ENCODE measurements at places on chromosomes 5 and 9. TPM values are rescaled to one million over a fixed set of nuclear protein-coding genes. Genes with fewer than 3 reads are reported as not detected.

Gene KIF3A
- 8.3 TPM for total RNA-seq

Gene DMRT3
- total RNA-seq, result not detected

Gene GRM6
- not detected for total RNA-seq

Gene CDH18
- total RNA-seq, result not detected

Gene PPP2R2B
- 2.2 TPM for total RNA-seq

Gene AP3S1
- total RNA-seq, result 253 TPM

- H3K36me3 ChIP-seq, result peaks cover 1% of the 10 kb centered on the region
- no peaks in the 10 kb centered on the region for H3K27me3 ChIP-seq
- H3K4me1 ChIP-seq, result peaks cover 51% of the 10 kb centered on the region
Measured at GRCh38 chr5:132406144-132406783, 36.8 kb downstream of the SLC22A5 start.

DNA sequence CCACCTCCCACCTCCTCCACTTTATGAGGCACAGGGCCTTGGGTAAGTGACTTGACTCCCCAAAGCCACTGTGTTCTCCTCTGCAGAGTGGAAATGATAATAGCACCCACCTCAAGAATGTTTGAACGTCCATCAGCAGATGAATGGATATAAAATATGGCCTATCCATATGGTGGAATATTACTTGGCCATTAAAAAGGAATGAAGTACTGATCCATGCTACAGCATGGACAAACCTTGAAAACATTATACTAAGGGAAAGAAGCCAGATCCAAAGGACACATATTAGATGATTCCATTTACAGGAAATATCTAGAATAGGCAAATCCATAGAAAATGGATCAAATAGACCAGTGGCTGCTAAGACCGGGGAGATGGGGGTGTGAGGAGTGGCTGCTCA lies 50.2 kb downstream of the CFAP77 start:
- no peaks in the 10 kb centered on the region for H3K27me3 ChIP-seq
- no peak overlapping the region for H3K27ac ChIP-seq
- no peaks in the 10 kb centered on the region for H3K4me1 ChIP-seq
- no peak overlapping the region for H3K4me3 ChIP-seq
- ATAC-seq, result no peak

DNA sequence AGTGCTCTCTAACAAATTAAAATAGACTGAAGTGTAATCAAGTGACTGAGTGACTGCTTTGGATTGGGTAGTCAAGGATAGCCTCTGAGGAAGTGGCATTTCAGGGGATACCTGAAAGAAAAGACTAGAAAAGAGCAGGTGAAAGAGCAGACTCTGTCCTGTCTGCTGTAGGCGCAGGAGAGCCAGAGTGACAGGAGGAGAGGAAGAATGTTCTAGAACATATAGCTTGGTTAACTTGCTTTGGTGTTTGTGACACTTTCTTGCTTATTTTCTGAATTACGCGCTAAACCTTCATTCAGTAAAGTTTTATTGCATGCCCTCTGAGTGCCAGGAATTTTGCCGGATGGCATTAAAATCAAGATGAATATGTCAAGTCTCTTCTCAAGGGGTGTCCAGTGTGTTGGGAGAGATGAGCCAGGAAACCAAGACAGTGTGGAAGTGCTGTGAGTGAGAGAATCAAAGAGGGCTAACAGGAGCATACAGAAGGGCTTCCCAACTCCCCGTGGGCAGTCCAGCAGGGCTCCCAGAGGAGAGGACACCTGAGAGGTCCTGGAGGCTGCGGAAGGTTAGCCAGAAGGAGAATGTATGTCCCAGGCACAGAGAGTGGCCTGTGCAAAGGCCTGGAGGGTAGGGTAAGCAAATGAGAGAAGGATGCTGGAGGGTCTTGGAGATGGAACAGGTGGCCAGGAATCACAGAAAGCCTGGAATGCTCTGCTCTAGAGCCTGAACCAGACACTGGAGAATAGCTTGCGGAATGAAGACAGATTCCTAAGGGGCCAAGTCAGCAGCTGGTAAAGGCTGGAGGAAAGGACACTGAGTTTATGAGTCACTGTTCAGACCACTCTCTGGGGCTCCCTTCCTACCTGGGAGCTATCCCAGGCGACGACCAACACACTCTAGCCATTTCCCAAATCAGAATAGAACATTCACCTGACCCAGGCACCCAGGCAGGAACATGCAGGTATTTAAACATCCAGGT lies 59.3 kb downstream of the SLC22A5 start:
- peaks cover 53% of the 10 kb centered on the region for H3K36me3 ChIP-seq
- no peak for ATAC-seq
- H3K27ac ChIP-seq, result peak overlapping the region; percentile 92
- peak overlapping the region; percentile 87 for H3K4me3 ChIP-seq

DNA sequence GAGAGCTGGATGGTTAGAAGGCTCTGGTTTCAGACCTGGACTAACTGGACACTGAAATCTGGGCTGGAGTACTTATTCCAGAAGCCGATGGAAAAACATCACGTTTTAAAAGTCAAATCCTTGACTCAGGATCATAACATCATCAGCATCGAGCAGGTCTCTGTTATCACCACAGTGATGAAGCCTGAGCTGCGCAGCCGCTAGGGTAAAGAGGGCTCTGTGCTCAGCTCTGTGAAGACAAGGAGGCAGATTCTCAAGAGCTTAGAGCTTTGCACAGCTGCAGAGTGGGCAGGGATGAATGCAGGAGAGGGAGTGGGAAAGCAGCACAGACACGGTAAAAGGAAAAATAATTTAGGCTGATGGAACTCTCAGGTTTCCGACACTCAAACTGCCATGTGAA lies 208.8 kb upstream of the TAS2R1 start:
- H3K4me1 ChIP-seq, result no peaks in the 10 kb centered on the region
- ATAC-seq, result no peak
- no peaks in the 10 kb centered on the region for H3K27me3 ChIP-seq
- H3K36me3 ChIP-seq, result no peaks in the 10 kb centered on the region
- no peak overlapping the region for H3K27ac ChIP-seq

DNA sequence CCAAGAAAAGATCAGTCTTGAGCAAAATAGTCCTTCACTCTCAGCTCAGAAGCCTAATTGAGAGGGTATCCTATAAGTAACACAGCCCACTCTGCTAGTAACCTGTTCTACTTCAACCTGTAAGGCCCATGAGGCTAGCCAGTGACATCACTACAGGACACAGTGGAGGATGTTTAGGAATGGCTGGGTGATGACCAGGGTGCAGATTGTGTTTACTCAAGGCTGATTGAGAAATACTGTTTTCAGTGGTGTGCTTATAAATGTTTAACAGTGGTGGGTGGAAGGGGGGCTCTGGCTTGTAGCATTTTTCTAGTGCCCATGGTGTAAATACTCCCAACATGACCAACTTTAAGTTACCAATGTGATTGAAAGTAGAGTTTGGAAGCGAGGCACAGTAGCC lies 159.8 kb upstream of the CCDC152 start:
- H3K36me3 ChIP-seq, result no peaks in the 10 kb centered on the region
- H3K27ac ChIP-seq, result no peak overlapping the region
- no peaks in the 10 kb centered on the region for H3K4me1 ChIP-seq
- H3K4me3 ChIP-seq, result no peak overlapping the region
- H3K27me3 ChIP-seq, result no peaks in the 10 kb centered on the region

GRCh38 chr5:166063261-166063660 lies 2228.2 kb upstream of the WWC1 start:
- H3K4me3 ChIP-seq, result no peak overlapping the region
- H3K36me3 ChIP-seq, result no peaks in the 10 kb centered on the region
- H3K4me1 ChIP-seq, result no peaks in the 10 kb centered on the region
- no peak for ATAC-seq

DNA sequence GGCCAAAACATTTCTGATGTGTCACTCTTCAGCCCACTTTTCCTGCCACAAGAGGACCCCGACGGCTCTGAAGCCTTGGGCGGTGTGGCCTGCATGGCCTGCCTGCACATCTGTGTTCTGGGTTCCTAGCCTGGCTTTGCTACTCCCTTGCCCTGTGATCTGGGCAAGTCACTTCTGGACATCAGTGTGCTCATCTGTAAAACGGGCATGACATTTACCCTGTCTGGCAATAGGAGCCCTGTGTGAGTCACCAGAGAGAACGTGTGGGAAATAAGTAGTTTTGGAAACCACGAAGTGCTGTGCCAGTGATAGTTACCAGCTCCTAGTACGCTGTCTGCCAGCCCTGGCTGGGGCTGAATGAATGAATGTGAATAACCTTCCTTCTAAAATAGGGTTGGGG lies 90.8 kb downstream of the MACROH2A1 start:
- H3K4me1 ChIP-seq, result peaks cover 18% of the 10 kb centered on the region
- ATAC-seq, result peak; percentile 67
- no peak overlapping the region for H3K27ac ChIP-seq
- H3K27me3 ChIP-seq, result peaks cover 16% of the 10 kb centered on the region

DNA sequence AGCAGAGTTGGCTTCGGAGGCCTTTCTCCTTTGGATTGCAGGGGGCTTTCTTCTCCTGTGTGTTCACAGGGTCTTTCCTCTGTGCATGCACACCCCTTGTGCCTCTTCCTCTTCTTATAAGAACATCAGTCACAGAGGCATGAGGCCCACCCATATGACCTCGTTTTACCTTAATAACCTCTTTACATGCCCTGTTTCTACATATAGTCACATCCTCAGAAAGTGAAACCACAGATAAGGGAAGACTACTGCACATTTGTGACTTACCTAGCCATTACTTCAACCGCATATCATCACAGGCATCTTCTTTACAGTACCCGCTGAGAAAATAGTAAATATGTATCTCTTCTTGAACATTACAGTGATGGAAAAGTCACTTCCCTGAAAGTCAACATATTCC lies 204.9 kb upstream of the TARS1 start:
- no peaks in the 10 kb centered on the region for H3K4me1 ChIP-seq
- peak; percentile 49 for ATAC-seq
- no peak overlapping the region for H3K4me3 ChIP-seq
- H3K27me3 ChIP-seq, result no peaks in the 10 kb centered on the region

- peaks cover 15% of the 10 kb centered on the region for H3K4me1 ChIP-seq
- peaks cover 29% of the 10 kb centered on the region for H3K36me3 ChIP-seq
- H3K27ac ChIP-seq, result peak overlapping the region; percentile 87
- no peaks in the 10 kb centered on the region for H3K27me3 ChIP-seq
- peak overlapping the region; percentile 95 for H3K4me3 ChIP-seq
Measured at GRCh38 chr9:5626727-5627634, 1.9 kb upstream of the RIC1 start.

DNA sequence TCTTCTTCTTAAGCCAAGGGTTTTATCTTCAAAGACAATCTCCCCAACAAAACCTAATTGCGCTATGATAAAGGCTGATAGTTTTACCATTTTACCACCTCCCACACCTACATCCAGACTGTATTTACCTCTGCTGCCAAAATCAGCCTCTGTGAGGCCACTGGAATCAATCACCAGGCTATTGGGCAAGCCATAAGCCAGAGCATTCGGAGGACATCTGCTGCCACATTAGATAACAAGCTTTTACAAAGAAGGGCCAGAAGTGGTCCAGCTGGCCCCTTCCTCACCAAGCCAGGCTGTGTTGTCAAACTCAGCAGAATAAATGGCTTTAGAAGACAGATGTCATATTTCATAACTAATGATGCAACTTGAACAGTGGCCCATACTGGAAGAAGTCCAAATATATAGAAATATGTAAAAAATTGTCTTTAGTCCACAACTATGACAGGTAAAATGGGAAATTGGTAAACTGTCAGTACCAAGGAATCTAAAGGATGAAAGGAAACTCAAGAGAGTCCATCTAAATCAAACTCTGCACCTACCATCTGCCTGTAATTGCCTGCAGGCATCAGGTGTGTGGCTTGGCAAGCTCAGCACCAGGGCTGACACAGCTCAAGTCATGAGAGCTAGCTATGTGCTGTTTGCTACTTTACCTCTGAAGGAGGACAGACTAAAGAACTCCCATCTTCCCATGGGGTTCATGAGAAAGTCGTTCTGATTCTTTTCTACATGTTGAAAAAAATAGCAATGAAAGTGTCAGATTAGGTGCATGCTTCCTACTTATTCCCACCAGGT lies 16.1 kb downstream of the SLC45A2 start:
- H3K36me3 ChIP-seq, result no peaks in the 10 kb centered on the region
- no peak for ATAC-seq
- no peak overlapping the region for H3K27ac ChIP-seq
- H3K4me3 ChIP-seq, result no peak overlapping the region

DNA sequence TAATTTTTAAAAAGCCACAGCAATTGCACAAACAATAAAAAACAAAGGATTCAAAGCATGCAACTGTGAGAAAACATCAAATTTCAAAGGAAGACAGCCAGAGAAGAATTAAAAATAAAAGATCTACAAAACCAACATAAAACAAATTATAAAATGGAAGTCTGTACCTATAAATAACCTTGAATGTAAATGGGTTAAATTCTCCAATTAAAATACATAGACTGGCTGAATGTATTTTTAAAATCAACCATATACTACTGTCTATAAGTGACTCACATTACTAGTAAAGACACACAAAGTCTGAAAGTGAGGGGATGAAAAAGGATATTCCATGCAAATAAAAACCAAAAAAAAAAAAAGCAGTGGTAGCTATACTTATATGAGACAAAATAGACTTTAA lies 33.7 kb downstream of the BTNL8 start:
- peaks cover 35% of the 10 kb centered on the region for H3K27me3 ChIP-seq
- no peak overlapping the region for H3K27ac ChIP-seq
- no peak for ATAC-seq
- H3K4me1 ChIP-seq, result no peaks in the 10 kb centered on the region

- no peaks in the 10 kb centered on the region for H3K27me3 ChIP-seq
- no peaks in the 10 kb centered on the region for H3K36me3 ChIP-seq
- ATAC-seq, result peak; percentile 93
- H3K4me3 ChIP-seq, result peak within 1 kb of the TSS; percentile 73
- H3K4me1 ChIP-seq, result no peaks in the 10 kb centered on the region
Measured at GRCh38 chr9:214648-215493, at the start of gene DOCK8. DOCK8 (plus strand) TSS chr9:214865; CDS start chr9:214977, 112 bp downstream.
